Left ventricle myocardium superior (tissue), 1 donor: ENCODE measurements at places on chromosomes 7 and 10. TPM values are rescaled to one million over a fixed set of nuclear protein-coding genes. Genes with fewer than 3 reads are reported as not detected.

NPFFR1 gene
- 0.02 TPM for total RNA-seq

AZGP1 gene
- 70.9 TPM for total RNA-seq

DNA sequence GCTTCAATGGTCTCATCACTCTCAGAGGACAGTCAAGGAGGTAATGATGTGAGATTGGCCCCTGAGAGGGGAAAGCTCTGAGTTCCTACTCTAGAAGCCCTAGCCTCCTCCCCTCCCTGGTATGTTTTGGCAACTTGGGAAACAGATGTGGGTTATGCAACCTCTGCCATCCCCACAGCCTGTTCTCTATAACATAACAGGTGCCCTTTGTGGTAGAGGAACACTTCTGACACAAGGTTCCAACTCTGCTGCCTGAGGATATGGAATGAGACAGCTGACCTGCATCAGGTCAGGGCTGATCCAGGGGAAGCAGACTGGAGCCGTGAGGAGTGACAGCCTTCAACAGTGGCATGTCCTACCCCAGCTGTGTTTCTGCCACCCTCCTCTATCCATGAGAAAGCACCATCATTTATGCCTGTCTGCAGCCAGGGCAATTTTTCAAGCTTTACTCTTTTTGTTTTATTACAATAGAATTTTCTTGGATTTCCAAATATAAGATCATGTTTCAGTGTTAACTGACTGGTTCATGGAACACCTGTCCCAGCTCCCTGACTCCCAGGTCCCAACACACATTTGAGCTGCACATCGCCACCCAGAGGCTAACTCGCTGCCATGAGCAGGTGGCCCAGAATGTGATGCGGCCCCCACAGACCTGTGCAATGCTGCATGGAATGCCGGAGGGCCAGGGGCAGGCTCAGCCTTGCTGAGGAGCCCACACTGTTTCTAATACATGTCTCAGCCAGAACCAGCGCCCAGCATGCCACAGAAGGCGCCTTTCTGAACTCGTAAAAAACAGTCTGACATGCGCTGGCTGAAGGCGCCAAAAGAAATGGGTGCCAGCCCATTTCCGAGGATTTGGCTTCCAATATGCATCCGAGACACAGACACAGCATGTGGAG, 124.8 kb upstream of the CHST15 start:
- no peak for DNase-seq

- no peak for DNase-seq
These were observed 74.2 kb upstream of the CYTH3 start for GRCh38 chr7:6346581-6346980.

DNA sequence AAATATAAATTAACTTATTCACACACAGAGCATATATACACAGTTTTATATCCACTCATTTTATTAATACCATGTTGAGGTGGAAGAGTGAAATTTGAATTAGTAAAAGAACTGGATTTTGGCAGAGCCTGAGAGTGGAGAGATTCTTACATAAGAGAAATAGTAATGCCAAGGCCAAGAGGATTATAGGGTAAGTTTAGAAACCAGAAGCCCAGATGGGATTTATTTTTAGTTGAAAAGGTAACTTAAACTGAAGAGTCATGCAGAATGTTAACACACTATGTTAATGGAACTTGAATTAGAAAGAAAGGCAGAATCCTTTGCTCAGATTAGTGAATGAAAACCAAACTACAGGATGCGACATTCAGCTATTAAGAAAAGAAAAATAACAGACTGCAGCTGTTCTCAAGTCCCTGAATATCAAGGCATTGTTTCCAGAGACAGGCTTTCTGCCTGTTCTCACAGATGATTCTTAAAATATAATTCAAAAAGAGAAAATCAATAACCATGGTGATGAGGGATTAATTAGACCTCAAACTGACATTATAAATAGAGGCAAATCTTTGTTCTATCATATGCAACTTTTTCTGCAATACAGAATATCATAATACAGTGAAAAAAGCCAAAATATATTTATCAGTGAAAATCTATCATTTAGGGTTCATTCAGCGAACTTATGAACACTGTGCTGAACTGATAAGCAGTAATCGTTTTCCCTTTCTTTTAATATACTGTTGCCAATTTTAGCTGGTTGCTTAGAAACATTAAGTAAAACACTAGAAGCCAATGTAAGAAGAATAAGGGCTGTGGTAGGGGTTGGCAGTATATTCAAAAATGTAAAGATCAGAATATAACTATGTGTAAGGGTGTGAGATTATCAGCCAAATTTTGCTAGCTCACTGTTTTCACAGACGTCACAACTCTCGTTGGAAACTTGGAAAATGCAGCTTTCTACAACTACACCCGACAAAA, 34.4 kb downstream of the HECTD2 start:
- DNase-seq: no peak

DNA sequence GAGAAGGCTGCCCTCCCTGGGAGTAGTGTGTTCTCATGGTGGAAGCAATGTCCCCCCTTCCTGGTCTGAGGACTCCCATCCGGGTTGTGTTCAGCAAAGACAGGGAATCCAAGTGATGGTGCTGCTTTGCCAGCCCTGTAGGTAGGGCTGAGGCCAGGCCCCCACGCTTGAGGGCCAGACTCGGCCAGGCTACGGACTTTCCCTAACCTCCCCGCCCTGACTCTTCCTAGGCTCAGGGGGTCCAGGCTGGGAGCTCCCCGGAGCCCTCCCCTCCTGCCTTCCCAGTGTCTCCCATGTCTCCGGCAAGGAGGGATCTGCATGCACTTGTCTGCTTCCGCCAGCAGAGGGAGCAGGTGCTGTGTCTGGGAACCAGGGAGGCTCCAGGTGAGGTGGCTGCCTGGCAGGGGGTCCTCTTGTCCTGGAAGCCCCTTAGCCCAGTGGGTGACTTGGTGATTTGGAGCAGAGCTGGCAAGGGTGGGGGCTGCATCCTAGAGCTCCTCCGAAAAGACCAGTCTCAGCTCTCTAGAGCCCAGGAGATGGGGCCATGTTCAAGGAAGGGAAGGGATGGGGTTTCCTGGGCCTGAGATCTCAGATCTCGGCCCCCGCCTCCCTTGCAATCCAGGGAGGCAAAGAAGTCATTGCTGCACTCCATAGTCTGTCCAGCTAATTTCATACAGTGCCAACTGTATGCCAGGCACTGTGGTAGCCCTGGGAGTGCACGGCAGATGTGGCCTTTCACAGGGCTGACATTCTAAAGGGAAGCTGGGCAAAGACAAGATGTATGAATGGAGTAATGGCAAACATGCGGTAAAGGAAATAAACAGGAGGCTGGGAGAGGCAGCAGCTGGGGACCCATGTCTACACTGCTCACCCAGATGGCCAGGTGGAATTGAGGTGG, 20.3 kb upstream of the SFRP5 start:
- DNase-seq: peak; percentile 66

GRCh38 chr7:73954181-73954580, 73.8 kb upstream of the ELN start:
- no peak for DNase-seq

DNA sequence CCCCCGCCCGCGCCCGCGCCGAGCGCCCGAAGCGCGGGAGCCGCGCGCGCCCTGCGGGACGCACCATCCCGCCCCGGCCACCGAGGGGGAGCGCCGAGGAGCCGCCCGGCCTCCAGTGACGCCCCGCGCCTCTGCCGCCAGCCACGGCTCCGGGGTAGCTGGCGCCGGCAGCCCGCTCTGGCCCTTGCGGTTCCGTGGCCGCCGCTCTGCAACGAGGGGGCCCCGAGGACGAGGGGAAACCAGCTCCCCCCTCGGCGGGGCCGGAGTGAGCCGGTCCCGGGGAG, at the start of gene PAXIP1:
PAXIP1 (minus strand) TSS at position 33 of the 284 bp plus-strand sequence. CDS start 195 bp downstream, outside the sequence.
- DNase-seq: peak; percentile 78

DNA sequence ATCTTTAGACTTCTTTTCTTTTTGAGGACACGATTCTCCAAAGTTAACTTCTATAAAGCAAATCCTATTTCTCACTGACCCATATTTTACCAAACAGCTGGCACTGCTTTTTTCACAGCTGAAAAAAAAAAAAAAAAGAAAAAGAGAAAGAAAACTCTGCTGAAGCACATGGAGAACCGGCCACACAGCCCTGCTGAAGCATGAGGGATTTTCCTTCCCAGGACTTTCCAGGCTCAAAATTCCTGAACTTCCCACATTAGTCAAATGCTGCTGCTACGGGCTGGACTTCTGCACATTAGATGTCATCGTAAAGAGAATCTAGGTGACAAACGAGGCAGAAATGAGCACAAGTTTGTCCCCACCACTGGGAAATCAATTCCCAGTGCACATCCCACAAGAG, 25.2 kb downstream of the HIPK2 start:
- no peak for DNase-seq

GRCh38 chr7:45183711-45184210, 26.2 kb downstream of the RAMP3 start:
- DNase-seq: no peak

GRCh38 chr7:91239171-91239604, 25.0 kb upstream of the FZD1 start:
- DNase-seq: no peak

- no peak for DNase-seq
These were observed 13.2 kb downstream of the MRPS33 start for GRCh38 chr7:141001546-141001945.
